ENCODE measurements at places on chromosomes 6 and 20. TPM values are rescaled to one million over a fixed set of nuclear protein-coding genes. Genes with fewer than 3 reads are reported as not detected.

- no peak for DNase-seq
These were observed 135.1 kb downstream of the PLG start for GRCh38 chr6:160837146-160837545.

GRCh38 chr6:33990061-33990541 is 155.8 kb downstream of the GRM4 start:
- no peak for DNase-seq

GRCh38 chr20:36400909-36401735 is 95.0 kb downstream of the DLGAP4 start:
- no peak for DNase-seq

Gene TCP11
- not detected for total RNA-seq

Gene HLA-DQA2
- not detected for total RNA-seq

Gene EDN1
- total RNA-seq: 39.6 TPM

Gene HLA-DRB5
- total RNA-seq: not detected

DNA sequence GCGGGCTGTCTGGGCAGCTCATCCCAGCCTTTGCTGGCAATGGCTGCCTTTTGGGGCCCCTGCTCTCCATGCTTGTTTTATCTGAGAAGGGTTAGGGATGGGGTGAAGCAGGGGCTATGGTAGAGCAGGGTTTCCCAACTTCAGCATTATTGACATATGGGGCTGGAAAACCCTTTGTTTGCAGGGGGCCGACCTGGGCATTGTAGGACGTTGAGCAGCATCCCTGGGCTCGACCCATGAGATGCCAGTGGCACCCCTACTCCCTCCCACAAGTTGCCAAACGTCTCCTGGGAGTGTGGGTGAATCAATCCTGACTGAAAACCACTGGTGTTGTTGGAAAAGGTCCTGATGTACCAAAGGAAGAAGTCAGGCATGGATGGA is 56.9 kb downstream of the KCNK5 start:
- no peak for DNase-seq

Gene HLA-G
- 2.5 TPM for total RNA-seq

DNA sequence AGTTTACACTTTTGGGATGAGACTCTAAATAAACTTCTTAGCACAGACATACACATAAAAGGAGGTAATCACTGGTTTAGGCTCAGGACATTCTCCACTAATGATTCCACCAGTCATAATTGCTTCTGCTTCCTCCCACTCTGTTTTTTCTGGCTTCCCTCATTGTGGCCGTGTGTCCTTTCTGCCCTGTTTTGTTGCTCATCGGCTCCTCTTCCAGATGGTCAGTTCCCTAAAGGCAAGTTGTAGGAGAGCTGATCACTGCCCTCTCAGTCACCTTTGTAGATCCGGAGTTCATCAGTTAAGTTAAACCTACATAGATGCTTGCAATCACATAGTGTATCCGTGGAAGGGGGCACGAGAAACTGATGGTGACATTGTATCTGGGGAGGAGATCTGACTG is 200.5 kb upstream of the ARG1 start:
- DNase-seq: no peak

DNA sequence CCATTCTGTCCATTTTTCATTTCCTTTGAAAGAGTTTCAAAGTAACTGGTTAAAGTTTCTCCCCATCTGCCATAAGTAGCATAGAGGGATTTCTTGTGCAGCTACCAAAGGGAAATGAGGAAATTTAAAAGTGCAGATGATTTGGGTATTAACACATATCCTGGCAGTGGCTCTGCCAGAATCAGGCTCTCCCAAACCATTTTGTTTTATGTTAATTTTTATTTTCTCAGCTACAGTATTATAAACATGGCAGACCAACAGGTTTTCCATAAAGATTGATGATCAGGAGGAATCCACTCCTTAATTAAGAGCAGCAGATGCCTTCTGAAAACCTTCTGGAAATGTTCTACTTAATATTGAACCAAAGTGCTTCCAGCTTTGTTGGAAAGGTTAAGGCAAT is 13.9 kb downstream of the PLCB4 start:
- no peak for DNase-seq

Gene TFAP2D
- not detected for total RNA-seq
